Erythroblast (primary cell): ENCODE measurements at places on chromosomes 2 and 18.

GRCh38 chr2:239455436-239456203 is 54.8 kb upstream of the HDAC4 start:
- no peak for DNase-seq

DNA sequence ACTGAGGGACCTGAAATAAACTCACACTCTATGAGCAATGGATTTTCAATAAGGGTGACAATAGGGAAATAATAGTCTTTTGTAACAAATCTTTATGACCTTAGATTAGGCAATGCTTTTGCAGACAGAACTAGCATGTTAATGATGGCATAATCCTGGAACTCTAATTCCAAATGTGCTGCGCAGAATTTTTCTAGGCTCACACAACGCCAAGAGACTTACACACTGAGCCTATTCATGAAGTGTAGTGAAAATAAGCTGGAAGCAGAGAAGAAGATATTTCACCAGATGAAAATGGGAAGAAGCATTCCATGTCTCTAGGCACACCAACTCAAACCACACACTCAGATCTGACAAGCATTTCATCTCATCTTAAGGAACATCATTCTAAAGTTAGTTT is 178.5 kb downstream of the L3MBTL4 start:
- DNase-seq: no peak

DNA sequence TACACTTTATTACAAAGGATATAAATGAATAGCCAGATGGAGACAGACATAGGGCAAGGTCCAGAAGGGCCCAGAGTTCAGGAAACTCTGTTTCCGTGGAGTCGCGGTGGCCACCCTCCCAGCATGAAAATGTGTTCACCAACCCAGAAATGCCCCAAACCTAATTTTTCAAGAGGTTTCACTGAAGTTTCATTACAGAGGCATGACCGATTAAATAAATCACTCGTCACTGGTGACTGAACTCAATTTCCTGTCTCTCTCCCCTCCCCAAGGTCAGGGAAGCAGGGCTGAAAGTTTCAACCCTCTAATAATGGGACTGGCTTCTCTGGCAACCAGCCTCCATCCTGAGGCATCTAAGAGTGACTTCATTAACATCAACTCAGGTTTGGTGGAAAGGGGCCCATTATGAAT is 22.4 kb downstream of the USP40 start:
- DNase-seq: no peak

DNA sequence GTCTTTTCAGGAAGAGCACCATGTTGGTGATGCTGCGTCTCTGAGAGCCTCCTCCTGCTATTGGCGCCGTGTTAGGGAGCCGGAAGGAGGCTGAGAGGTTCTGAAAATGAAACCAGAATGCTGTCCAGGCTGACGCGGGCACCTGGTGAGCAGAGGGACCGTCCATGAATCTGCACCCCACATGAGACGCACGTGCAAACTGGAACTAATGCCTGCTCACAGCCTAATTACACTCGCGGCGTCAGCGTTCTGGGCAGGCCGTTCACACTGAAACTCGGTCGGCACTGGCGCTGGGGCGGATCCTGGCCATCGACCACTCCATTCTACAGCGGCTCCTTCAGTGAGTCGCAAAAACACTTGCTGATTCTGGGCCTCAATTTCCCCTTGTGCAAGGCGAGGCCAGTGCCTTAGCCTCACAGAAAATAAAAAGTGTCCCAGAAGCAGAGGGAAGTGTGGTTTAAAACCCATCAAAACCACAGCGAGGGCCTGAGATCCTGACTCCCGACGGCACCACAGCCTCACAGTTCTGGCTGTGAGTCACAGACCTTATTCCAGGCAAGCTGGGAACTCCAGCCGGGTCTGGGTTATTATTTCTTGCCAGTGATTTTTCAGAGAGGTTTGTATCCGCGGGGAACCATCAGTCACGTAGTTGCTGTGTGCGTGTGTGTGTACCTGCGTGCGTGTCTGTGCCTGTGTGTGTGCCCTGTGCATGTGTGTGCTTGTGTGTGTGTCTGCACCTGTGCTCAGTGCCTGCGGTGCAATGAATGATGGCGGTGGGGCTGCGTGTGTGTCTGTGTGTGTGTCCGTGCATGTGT is 49.1 kb upstream of the CTDP1 start:
- no peak for DNase-seq

DNA sequence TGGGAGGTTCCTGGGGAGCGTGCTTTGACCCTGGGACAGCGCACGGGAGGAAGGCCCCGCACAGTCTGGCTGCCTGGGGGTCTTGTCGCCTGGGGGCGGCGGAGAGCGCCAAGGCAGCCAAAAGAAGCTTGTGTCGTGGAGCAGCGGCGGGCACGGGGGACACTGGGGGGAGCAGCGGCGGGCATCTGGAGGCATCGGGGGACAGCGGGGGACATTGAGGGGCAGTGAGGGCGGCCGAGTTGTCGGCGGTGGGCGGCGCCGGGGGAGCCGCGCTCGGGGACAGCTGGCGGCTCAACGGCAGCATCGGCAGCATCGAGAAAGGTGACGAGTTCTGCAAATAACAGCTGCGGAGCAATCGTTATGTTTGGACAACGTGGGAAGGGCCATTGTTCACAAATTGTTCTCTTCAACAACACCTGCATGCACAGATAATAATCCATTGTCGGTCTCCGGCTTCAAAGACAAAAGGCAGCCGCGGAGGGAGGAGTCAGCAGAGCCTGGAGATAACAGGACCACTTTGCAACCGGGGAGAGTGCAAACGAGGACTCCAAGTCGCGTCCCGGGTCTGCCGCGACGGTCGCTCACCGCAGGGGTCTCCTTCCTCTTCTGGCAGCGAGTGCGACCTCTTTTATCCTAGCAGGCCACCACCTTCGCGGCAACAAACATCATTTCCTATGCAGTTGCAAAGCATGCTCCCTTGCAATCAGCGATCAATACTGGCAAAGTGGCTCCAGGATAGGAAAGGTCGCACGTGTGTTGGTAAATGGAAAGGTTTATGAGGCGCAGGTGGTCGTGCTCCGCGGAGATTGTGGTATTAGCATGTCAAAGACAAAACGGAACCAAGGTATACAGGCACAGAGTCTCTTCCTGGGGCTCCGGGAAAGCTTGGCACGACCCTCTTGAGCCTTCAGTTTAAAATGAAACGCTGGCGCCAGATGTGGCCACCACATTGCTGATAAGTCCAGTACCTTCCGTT is 132.3 kb upstream of the DLX2 start:
- DNase-seq: peak; percentile 17

- DNase-seq: no peak
Measured at GRCh38 chr18:7924616-7925015, 357.5 kb downstream of the PTPRM start.
